ENCODE measurements at places on chromosomes 1 and 21.

DNA sequence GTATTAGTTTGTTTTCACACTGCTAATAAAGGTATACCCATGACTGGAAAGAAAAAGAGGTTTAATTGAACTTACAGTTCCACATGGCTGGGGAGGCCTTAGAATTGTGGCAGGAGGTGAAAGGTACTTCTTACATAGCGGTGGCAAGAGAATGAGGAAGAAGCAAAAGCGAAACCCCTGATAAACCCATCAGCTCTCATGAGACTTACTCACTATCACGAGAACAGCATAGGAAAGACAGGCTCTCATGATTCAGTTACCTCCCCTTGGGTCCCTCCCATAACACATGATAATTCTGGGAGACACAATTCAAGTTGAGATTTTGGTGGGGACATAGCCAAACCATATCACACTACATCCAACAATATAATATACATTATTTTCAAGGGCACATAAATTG lies 145.7 kb upstream of the BARHL2 start:
- DNase-seq = no peak

DNA sequence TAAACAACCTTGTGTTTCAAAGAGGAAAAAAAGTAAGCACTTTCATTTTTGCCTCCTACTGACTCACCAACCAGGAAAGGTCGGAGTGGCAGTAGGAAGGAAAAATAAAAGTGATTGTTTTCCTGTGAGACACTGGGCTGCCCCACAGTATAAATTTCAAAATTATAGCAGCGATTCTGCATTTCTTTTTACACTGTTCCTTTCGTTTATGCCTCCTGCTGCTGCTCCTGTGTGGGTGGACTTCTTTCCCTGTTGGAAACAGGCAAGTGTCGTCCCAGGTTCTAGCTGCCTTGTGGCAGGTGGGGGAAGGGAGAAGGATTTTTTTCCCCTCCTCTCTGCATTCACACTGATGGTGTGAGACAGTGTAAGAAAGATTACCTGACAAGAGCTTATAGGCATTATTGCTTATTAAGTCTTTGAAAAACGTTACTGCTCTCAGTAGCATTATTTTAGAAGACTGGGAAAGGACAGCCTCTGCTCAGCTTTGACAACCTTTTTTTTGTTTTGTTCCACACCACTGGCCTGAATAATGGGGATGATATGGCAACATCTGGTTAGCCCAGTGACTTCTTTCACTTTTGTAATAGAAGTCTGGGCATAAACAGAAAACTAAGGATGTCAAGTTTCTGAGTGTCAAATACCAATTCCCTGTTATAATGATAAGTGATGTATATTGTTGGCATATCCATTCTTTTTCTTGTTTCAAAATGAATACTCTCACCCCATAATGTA lies 77.9 kb downstream of the NEK7 start:
- DNase-seq = peak; percentile 15

- DNase-seq = peak; percentile 61
Measured at GRCh38 chr1:6348511-6349191, 44.9 kb downstream of the ACOT7 start.

DNA sequence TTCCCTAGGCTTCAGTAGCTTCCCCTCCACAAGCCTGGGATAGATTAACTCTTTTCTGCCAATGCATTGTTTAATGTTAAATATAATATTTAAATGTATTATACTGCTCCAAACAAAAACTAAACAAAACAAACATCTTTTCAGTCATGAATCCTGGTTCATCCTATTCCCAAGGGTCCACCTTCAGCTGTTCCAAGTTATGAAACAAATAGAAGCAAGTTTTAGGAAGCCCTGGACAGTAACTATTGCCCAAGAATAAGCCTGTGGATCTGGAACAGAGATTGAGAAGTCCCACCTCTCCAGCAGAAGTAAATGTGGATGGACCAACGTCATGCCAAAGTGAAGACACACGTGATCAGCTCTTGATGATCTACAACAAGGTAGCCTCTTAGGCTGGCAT lies 408.1 kb downstream of the SETD4 start:
- no peak for DNase-seq

GRCh38 chr21:42641311-42642218 lies 11.9 kb upstream of the PDE9A start:
- DNase-seq = no peak

DNA sequence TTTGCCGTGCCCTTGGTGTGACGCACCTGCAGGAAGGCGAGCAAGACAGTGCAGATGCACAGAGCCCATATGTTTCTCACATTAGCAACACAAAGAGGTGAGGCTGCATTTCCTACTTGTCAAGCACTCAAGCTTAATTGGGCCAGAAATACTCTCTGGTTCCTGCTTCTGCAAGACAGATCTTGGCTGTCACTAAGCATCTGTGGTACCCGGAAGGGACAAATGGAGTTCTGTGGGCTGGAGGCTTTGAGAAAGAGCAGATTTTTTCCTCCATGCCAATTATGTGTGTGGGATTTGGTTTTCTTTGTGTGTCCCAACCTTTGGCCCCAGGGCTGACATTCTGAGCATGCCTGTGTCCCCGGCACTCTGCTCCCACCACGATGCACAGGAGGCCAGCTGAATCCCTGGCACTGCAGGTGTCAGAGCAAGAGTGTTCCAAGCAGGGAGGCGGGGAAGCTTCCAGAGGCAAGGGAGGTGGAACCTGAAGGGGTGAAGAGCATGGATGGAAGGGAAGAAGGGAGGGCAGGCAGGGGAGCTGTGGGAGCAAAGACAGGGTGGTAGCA lies 52.0 kb upstream of the STUM start:
- DNase-seq = no peak

DNA sequence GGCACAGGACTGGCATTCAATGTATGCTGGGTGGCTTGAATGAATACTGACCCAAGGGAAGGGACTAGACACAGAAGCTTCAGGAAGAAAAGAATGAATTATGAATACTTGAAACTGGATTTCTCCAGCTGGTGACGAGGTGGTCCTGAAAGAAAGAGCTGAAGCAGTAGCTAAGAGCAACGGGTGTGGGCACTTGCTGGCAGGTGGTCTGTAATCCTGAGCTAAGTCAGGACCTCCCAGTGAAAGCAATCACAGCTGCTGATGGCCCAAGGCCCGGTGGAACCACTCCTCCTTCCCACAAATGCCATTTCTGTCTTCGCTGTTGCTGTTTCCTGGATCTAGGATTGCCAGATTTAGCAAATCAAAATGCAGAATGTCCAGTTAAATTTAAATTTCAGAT lies 47.0 kb downstream of the NEK2 start:
- no peak for DNase-seq

- no peak for DNase-seq
Measured at GRCh38 chr1:107865627-107866026, 99.4 kb downstream of the VAV3 start.

- peak; percentile 94 for DNase-seq
Measured at GRCh38 chr1:26833432-26834405, 7.2 kb downstream of the ZDHHC18 start.

DNA sequence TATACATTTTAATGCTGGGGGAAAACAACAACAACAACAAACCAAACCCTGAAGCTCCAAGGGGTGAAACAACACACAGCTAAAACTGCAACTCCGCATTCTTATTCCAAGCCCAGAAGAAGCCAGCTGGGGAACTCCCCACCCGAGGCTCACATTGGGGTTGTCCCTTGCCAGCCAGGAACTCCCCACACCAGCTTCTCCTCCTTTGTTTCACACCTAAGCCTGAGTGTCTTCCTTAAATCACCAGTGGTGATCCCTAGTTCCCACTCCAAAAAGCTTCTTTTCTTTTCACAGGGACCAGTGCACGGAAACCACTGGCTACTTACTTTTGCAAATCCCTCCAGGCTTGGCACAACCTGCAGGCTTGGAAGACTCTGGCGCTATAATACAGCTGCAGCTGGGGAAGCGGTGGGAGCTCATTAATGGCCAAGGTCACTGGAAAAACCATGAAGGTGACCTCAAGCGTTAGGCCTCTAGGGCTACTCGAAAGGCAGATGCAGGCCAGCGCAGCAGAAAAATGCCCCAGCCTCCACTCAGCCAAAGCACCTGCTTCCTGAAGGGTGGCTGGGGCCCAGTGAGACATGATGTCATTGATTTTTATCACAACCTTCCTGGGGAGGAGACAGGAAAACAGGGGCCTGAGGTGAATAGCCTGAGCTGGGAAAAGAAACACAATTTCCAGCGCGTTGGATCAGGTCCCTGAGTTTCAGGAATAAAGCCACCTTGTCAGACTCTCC lies 40.1 kb downstream of the TLR5 start:
- no peak for DNase-seq

- no peak for DNase-seq
Measured at GRCh38 chr1:174013864-174014418, 8.2 kb downstream of the RC3H1 start.

Data from CD4-positive, alpha-beta T cell treated with Interleukin-4 for 4 hours (primary cell).